ENCODE measurements at places on chromosomes 5 and 9. TPM values are rescaled to one million over a fixed set of nuclear protein-coding genes. Genes with fewer than 3 reads are reported as not detected.
A peak's percentile ranks its signal among the peaks of the same experiment; 100 is the strongest.

Gene PCDHB11
- 6.4 TPM for total RNA-seq

GRCh38 chr5:166957782-166958181, 1333.7 kb upstream of the WWC1 start:
- DNase-seq: no peak
- H3K27ac ChIP-seq: no peak overlapping the region
- H3K36me3 ChIP-seq: no peaks in the 10 kb centered on the region
- no peak overlapping the region for H3K4me3 ChIP-seq
- no peaks in the 10 kb centered on the region for H3K27me3 ChIP-seq
- H3K4me1 ChIP-seq: peaks cover 10% of the 10 kb centered on the region

DNA sequence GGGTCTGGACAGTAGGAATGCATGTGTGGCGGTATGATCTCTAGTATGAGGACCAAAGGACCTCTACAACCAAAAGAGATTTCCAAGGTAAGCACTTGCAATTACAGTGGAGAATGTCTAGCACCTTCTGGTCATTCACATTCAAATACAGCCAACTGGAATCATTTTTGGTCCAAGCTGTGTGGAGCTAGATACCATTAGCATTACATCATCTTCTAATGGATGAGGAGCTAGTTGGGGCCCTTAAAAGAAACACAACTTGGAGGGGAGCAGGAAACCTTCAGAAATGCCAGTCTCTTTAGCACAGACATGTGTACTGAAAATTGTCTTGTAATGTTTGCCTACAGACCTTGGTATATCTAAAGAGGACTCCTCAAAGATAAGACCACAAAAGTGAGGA, 244.7 kb downstream of the BNC2 start:
- no peaks in the 10 kb centered on the region for H3K36me3 ChIP-seq
- H3K4me1 ChIP-seq: peaks cover 27% of the 10 kb centered on the region
- H3K27me3 ChIP-seq: peaks cover 2% of the 10 kb centered on the region
- DNase-seq: no peak
- H3K4me3 ChIP-seq: no peak overlapping the region
- H3K27ac ChIP-seq: no peak overlapping the region

DNA sequence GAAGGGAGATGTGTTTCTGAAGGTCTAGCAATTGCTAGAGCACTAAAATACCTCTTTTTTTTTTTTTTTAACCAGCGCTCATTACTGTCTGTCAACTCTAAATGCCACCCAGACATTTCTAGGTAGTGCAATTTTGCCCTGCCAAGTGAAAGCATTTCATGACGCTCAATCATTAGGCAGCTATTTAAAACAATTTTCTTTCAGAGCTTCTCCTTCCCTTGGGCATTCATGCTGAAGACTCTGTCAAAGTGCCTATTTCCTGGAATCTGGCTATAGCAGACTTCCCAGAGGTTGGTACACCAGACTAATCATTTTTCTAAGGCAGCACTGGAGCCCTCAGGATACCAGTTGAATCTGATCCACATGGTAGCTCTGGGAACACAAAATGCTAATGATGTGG, 97.0 kb upstream of the ANKRD55 start:
- peaks cover 25% of the 10 kb centered on the region for H3K4me1 ChIP-seq
- no peak for DNase-seq
- H3K4me3 ChIP-seq: no peak overlapping the region
- H3K36me3 ChIP-seq: no peaks in the 10 kb centered on the region
- H3K27ac ChIP-seq: no peak overlapping the region

Gene LHX3
- not detected for total RNA-seq

- H3K27me3 ChIP-seq: no peaks in the 10 kb centered on the region
- H3K27ac ChIP-seq: no peak overlapping the region
- H3K4me3 ChIP-seq: no peak overlapping the region
- peaks cover 9% of the 10 kb centered on the region for H3K4me1 ChIP-seq
These were observed 1310.0 kb upstream of the C9orf72 start for GRCh38 chr9:28883234-28883633.

Gene LCN2
- not detected for total RNA-seq

Gene PRSS3
- total RNA-seq: 0.59 TPM

GRCh38 chr5:10607023-10607665, 43.3 kb downstream of the ANKRD33B start:
- H3K4me3 ChIP-seq: no peak overlapping the region
- H3K27me3 ChIP-seq: no peaks in the 10 kb centered on the region
- peaks cover 12% of the 10 kb centered on the region for H3K4me1 ChIP-seq
- peak; percentile 31 for DNase-seq
- H3K36me3 ChIP-seq: no peaks in the 10 kb centered on the region
- H3K27ac ChIP-seq: no peak overlapping the region

GRCh38 chr9:134558124-134558905, 83.3 kb upstream of the COL5A1 start:
- H3K27ac ChIP-seq: no peak overlapping the region
- no peak overlapping the region for H3K4me3 ChIP-seq
- peaks cover 8% of the 10 kb centered on the region for H3K27me3 ChIP-seq
- peaks cover 5% of the 10 kb centered on the region for H3K4me1 ChIP-seq
- DNase-seq: no peak
- H3K36me3 ChIP-seq: no peaks in the 10 kb centered on the region

DNA sequence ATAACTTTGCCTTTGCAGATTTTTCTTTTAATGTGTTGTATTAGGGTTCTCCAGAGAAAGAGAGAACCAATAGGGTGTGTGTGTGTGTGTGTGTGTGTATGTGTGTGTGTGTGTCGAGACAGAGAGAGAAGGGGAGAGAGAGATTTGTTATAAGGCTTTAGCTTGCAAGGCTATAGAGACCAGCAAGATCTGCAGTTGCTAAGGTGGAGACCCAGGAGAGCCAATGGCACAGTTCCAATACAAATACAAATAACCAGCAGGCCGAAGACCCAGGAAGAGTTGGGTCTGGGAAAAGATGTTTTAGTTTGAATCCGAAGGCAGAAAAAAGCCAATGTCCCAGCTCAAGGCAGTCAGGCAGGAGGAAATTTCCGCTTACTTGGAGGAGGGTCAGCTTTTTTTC, 23.0 kb downstream of the TMOD1 start:
- H3K36me3 ChIP-seq: no peaks in the 10 kb centered on the region
- DNase-seq: no peak
- peaks cover 3% of the 10 kb centered on the region for H3K27me3 ChIP-seq
- no peak overlapping the region for H3K4me3 ChIP-seq
- no peaks in the 10 kb centered on the region for H3K4me1 ChIP-seq

DNA sequence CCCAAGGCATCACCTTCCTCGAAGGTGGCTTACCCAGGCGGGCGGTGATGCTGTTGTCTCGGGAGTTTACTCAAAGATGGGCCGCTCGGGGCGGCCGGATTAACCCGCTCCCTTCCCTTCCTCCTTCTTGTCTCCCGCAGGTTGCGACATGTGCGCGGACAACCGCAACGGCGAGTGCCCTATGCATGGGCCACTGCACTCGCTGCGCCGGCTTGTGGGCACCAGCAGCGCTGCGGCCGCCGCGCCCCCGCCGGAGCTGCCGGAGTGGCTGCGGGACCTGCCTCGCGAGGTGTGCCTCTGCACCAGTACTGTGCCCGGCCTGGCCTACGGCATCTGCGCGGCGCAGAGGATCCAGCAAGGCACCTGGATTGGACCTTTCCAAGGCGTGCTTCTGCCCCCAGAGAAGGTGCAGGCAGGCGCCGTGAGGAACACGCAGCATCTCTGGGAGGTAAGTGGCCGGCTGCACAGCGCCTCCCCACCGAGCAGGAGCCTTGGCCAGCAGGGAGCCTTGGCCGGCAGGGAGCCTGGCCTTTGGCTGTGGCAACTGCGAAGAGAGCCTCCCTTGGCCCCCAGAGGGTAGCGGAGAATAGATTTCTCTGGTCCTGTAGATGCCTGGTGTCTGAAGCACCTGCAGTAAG, 10.6 kb downstream of the PRDM6 start:
- no peak overlapping the region for H3K4me3 ChIP-seq
- peaks cover 4% of the 10 kb centered on the region for H3K36me3 ChIP-seq
- DNase-seq: peak; percentile 59

DNA sequence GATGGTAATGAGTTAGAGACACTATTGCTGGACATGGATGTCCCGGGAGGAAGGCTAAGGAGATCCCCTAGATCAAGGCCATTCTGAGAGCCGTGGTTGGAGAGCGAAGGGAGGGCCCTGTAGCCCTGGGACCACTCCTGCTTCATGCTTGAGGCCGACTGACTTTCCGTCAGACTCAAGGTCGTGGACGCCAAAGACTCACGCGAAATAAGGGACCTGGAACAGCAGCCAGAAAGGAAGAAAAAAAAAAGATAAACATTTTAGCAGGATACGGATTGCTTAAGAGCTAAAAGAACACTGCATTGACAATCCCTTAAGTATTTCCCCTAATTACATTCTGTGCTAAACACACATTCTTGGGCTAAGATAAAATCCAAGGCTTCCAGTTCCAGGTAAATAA, 181.2 kb downstream of the GLIS3 start:
- no peaks in the 10 kb centered on the region for H3K4me1 ChIP-seq
- no peak for DNase-seq
- no peak overlapping the region for H3K27ac ChIP-seq
- no peaks in the 10 kb centered on the region for H3K27me3 ChIP-seq

DNA sequence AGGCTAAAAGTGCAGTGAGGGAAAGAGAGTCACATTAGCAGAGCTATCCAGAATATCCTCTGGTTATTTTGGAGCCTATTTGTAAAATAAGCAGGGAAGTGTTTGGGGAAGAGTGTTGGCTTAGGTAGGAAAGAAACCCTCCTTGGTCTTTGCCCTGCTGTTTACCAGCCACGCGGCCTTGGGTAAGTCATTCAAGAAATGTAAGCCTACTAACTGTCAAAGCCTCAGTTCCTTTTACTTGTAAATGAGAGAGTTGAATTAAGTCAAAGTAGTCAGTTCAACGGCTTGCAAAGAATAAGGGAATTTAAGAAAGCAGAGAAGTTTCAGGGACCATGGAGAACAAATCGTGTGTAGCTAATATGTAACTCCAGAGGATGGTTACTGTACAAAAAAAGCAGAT, 75.8 kb upstream of the TNC start:
- H3K36me3 ChIP-seq: no peaks in the 10 kb centered on the region
- DNase-seq: no peak

GRCh38 chr9:99544526-99544925, 277.2 kb upstream of the NR4A3 start:
- DNase-seq: no peak
- no peaks in the 10 kb centered on the region for H3K36me3 ChIP-seq
- no peak overlapping the region for H3K4me3 ChIP-seq
- H3K27me3 ChIP-seq: no peaks in the 10 kb centered on the region

Gene TMEM8B
- total RNA-seq: 9.0 TPM

GRCh38 chr9:1606253-1606652, 408.9 kb upstream of the SMARCA2 start:
- H3K27me3 ChIP-seq: no peaks in the 10 kb centered on the region
- no peaks in the 10 kb centered on the region for H3K4me1 ChIP-seq
- H3K4me3 ChIP-seq: no peak overlapping the region
- no peak for DNase-seq
- H3K36me3 ChIP-seq: no peaks in the 10 kb centered on the region

DNA sequence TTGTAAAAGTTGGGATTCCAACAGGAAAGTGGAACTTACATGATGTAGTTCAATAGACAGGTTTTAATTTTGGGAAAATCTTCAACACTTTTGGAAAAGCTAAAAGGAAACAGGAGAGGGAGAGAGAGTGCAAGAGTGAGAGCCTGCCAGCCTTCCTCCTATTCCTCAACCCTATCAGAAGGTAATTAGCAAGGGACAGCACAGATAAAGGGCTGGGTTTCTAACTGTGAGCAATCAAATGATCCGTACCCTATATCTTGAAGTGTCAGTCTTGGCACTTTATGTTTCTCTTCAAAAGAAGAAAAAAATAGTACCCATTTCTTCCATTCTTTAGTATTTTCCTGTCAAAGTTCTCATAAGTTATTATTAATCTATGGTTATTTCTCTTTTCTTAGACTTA, 79.4 kb downstream of the FER start:
- no peak overlapping the region for H3K27ac ChIP-seq
- peaks cover 7% of the 10 kb centered on the region for H3K4me1 ChIP-seq
- H3K4me3 ChIP-seq: no peak overlapping the region
- no peak for DNase-seq
- H3K27me3 ChIP-seq: no peaks in the 10 kb centered on the region

- no peaks in the 10 kb centered on the region for H3K36me3 ChIP-seq
- H3K27ac ChIP-seq: no peak overlapping the region
- no peaks in the 10 kb centered on the region for H3K27me3 ChIP-seq
These were observed 116.1 kb downstream of the ARL15 start for GRCh38 chr5:54194318-54194717.

Gene GDA
- 0.23 TPM for total RNA-seq

Gene SOX30
- total RNA-seq: 0.15 TPM

GRCh38 chr5:158819840-158820620, 279.7 kb downstream of the EBF1 start:
- H3K4me3 ChIP-seq: no peak overlapping the region
- H3K27ac ChIP-seq: no peak overlapping the region
- peaks cover 5% of the 10 kb centered on the region for H3K4me1 ChIP-seq
- DNase-seq: no peak
- no peaks in the 10 kb centered on the region for H3K36me3 ChIP-seq
- peaks cover 2% of the 10 kb centered on the region for H3K27me3 ChIP-seq

Gene PCDHGB2
- 11.1 TPM for total RNA-seq

Gene FOXI1
- 2.2 TPM for total RNA-seq

Gene QSOX2
- total RNA-seq: 14.0 TPM

- no peak for DNase-seq
- H3K27me3 ChIP-seq: no peaks in the 10 kb centered on the region
- H3K36me3 ChIP-seq: no peaks in the 10 kb centered on the region
- H3K27ac ChIP-seq: no peak overlapping the region
- no peaks in the 10 kb centered on the region for H3K4me1 ChIP-seq
These were observed 23.2 kb upstream of the TBC1D9B start for GRCh38 chr5:179930788-179931473.

DNA sequence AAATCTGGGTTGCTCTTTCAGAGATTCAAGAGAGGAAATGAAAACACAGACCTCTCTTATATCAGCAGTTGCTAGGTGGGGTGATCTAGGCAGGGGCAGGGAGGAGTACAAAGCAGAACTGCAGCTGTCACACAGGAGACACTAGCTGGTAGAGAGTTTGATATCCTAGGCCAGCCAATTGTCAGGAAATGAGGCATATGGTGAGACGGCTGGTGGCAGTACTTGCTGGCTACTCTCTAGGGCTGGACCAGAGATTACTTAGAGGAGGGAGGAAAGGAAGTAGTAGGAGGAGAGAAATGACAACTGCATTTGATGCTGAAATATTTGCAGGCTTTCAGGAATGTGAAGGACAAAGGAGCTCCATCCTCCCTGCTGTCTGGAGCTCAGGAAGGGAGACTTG, 113.8 kb downstream of the TRIM32 start:
- no peak overlapping the region for H3K4me3 ChIP-seq
- no peaks in the 10 kb centered on the region for H3K36me3 ChIP-seq
- DNase-seq: no peak
- H3K27me3 ChIP-seq: no peaks in the 10 kb centered on the region

Gene ZCCHC10
- 33.0 TPM for total RNA-seq

Data from endothelial cell (in vitro differentiated cells).